Panc1 (cell line): ENCODE measurements at places on chromosomes 5 and 9. TPM values are rescaled to one million over a fixed set of nuclear protein-coding genes. Genes with fewer than 3 reads are reported as not detected.

The IL9 gene
- total RNA-seq, result not detected

The ZCCHC9 gene
- total RNA-seq, result 41.5 TPM

The FYB1 gene
- total RNA-seq, result 0.46 TPM

The ANKRD31 gene
- total RNA-seq, result not detected

The SH2D3C gene
- total RNA-seq, result 0.49 TPM

The TAF1L gene
- not detected for total RNA-seq

The SLC30A5 gene
- total RNA-seq, result 61.3 TPM

The PTGR1 gene
- total RNA-seq, result 46.0 TPM

The GPRIN1 gene
- 18.9 TPM for total RNA-seq

The SHB gene
- total RNA-seq, result 59.9 TPM

The PIP5KL1 gene
- total RNA-seq, result 7.8 TPM
